Stomach (tissue), 19 donors: ENCODE measurements at places on chromosomes 4 and X. TPM values are rescaled to one million over a fixed set of nuclear protein-coding genes. Genes with fewer than 3 reads are reported as not detected.

DNA sequence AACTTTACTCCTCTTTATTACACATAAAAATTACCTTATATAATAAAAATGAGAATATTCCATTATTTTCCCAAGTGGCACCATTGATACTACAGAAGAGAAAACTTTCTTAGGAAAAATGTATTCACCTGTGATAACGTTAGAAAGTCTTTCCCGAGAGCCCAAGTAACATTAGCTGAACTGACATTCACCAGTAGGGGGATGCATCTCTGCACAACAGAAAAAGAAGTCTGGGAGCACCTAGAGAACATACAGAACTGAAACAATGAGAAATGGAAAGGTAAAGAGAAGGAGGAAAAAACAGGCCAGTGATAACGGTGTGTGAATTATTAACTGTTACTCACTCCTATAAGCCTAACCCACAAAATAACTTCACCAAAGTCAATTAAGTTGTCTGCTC is 423.3 kb downstream of the CENPC start:
- DNase-seq = no peak

DNA sequence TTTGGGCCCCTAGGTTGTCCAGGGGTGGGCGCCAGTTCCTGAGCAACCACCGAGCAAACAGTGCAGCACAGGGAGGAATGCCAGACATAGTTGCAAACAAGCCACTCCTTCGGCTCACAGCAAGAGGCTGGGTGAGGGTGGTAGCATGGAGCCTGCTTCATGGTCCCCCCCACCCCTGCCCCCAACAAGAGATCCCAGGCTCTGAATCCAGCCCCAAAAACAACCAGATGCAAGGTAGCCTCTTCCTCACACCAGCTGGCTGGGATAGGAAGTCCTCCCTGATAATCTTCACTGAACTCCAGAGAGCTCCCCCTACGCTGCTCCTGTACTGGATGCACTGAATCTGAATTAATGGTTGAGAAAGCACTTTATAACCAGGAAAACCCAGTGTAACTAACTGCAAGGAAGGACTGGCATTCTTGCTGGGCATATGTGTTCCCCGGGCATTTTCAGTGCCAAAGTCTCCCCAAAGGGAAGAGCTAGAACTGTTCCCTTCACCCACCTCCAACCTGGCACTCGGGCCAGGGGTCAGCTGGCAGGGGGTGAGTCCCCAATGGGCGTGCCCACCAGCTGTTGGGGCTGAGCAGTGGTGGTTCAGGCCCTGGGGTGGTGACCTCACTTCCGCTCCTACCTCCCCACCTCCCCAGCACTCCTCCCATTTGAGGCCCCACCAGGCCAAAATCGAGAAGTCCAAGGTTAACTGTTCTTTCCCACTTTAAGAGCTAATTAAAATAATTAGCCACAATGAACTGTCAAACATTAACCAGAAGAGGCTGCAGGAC is 1.5 kb downstream of the ELF4 start:
- DNase-seq = no peak

The PSAPL1 gene
- total RNA-seq = not detected

DNA sequence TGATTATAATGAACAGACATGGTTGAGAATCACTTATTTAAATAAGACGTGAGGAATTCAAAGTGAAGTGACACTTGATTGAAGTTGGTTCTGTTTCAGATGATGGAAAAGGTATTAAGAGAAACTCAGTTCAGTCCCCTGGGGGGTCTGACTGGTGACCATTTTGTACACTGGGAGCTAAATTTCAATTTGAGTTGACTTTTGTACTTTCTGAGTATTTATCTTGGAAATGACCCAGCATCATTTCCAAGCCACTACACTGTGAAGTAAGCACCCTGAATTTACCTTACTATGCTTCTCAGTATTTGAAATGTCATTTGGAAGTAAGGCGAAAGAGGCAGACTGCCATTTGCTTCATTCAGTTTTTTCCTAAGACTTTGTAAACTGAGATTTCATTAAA is 73.4 kb downstream of the CNOT6L start:
- DNase-seq = no peak

- no peak for DNase-seq
Observed at GRCh38 chrX:47877327-47877726, 40.6 kb downstream of the ZNF81 start.

The RPGR gene
- 97.3 TPM for total RNA-seq

The BEND2 gene
- not detected for total RNA-seq

- DNase-seq = no peak
Observed at GRCh38 chr4:185463541-185463940, 8.0 kb downstream of the CCDC110 start.

GRCh38 chr4:102153391-102153790 is 191.9 kb downstream of the SLC39A8 start:
- no peak for DNase-seq

DNA sequence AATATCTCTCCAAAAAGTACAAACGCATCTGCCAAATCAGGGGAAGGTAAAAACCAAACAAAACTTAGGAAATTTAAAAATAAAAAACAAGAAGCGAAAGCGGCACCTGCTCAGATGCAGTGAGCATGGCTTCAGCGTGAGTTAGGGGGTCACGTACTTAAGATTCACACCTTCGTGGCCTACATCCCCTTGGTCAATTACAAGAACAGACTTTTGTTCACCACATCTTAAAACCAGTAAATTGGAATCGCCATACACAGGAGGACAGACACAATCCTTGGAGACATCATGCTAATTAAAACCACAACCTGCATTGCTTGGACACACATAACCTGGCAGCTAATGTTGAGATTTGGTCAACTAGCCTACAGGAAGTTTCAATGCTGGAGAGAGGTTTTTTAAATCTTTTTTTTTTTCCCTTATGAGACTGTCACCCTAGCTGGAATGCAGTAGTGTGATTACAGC is 12.5 kb upstream of the SEL1L3 start:
- no peak for DNase-seq

- no peak for DNase-seq
Observed at GRCh38 chr4:74548561-74548960, 103.6 kb downstream of the AREG start.
